ENCODE measurements at places on chromosomes 7 and 10. TPM values are rescaled to one million over a fixed set of nuclear protein-coding genes. Genes with fewer than 3 reads are reported as not detected.

The ZNF800 gene
- total RNA-seq: 27.1 TPM

The THSD7A gene
- 5.7 TPM for total RNA-seq

The CYP3A7 gene
- total RNA-seq: not detected

The TBL2 gene
- total RNA-seq: 59.4 TPM

The GRM3 gene
- total RNA-seq: not detected

The HOXA11 gene
- total RNA-seq: not detected

The UCMA gene
- not detected for total RNA-seq

The LLCFC1 gene
- not detected for total RNA-seq

The OPN4 gene
- total RNA-seq: not detected

The TFPI2 gene
- total RNA-seq: not detected

The CLCN1 gene
- not detected for total RNA-seq

The MMD2 gene
- not detected for total RNA-seq

The SLC35G1 gene
- 7.9 TPM for total RNA-seq

The GRID2IP gene
- total RNA-seq: 0.46 TPM

The TRIL gene
- 3.3 TPM for total RNA-seq

The EVX1 gene
- not detected for total RNA-seq

The ARMS2 gene
- not detected for total RNA-seq

The RBM20 gene
- 1.7 TPM for total RNA-seq

The KAZALD1 gene
- total RNA-seq: 3.1 TPM

The NPFFR1 gene
- total RNA-seq: under 0.01 TPM

The PLPP4 gene
- 0.54 TPM for total RNA-seq

The FGFR2 gene
- 65.6 TPM for total RNA-seq

The SH2B2 gene
- total RNA-seq: 14.5 TPM

The CNPY1 gene
- not detected for total RNA-seq

The MYL7 gene
- not detected for total RNA-seq

The AP5Z1 gene
- total RNA-seq: 29.5 TPM

The GPRIN2 gene
- 11.8 TPM for total RNA-seq

The IL15RA gene
- 10.6 TPM for total RNA-seq

The LRRD1 gene
- total RNA-seq: 0.13 TPM

The KRIT1 gene
- total RNA-seq: 137 TPM

The CHAT gene
- not detected for total RNA-seq

The PON1 gene
- not detected for total RNA-seq

The HYAL4 gene
- total RNA-seq: not detected

The STEAP1B gene
- total RNA-seq: 0.33 TPM

The PTF1A gene
- not detected for total RNA-seq

The TMEM236 gene
- 0.29 TPM for total RNA-seq

The MYO1G gene
- total RNA-seq: 0.78 TPM

The TDRD1 gene
- total RNA-seq: not detected

The TACC2 gene
- total RNA-seq: 95.9 TPM

The SPDYE18 gene
- 1.2 TPM for total RNA-seq

The NPM3 gene
- 26.8 TPM for total RNA-seq

The GBX1 gene
- total RNA-seq: not detected

The DRGX gene
- total RNA-seq: not detected

The VWC2 gene
- total RNA-seq: not detected

The USP54 gene
- 164 TPM for total RNA-seq

The UPK3BL2 gene
- 2.7 TPM for total RNA-seq

The AMPH gene
- total RNA-seq: 1.9 TPM

The POM121 gene
- total RNA-seq: 14.1 TPM

The PWWP2B gene
- 14.5 TPM for total RNA-seq

The WNT16 gene
- not detected for total RNA-seq

The RPA3 gene
- total RNA-seq: 29.2 TPM

The SEMA4G gene
- 8.7 TPM for total RNA-seq

The JAKMIP3 gene
- 1.7 TPM for total RNA-seq

The ZNF467 gene
- total RNA-seq: 11.8 TPM

Measured in thyroid gland (tissue), 4 donors.